ENCODE measurements at places on chromosomes 11 and 22.

DNA sequence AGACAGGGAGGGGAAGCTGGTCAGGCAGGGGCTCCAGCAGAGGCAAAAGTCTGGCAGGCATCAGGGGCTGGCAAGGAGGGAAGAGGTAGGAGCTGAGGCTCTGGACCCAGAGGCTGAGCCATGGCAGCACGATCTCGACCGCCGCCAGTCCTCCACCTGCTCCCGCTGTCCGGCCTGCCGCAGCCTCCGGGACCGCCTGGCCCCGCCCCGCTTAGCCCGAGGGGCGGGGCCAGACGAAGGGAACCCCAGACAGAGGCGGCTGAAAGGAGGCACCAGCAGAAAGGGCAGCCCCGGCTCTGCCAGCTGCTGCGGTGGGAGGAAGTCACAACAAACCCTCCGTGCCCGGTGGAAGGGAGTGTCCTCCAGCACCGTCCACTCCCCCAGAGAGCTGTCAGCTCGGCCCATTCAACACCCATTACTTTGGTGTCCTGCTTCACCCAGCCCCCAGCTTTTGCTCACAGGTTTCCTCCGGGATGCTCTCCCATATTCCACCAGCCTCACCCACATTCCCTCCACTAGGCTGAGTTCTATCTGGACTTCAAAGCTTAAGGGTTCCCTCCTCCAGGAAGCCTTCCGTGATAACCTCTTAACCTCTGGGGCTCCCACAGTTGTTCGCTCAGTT, at the start of gene MFNG:
Gene MFNG (minus strand): TSS at position 161 of the 622 bp plus-strand sequence. CDS start 207 bp downstream, outside the sequence.
- peak; percentile 73 for DNase-seq

- no peak for DNase-seq
Observed at GRCh38 chr11:4125141-4125540, 30.5 kb downstream of the RRM1 start.

- no peak for DNase-seq
Observed at GRCh38 chr11:41609511-41609910, 150.1 kb upstream of the LRRC4C start.

- DNase-seq, result peak; percentile 24
Observed at GRCh38 chr11:124277804-124278203, 21.6 kb downstream of the OR8G5 start.

DNA sequence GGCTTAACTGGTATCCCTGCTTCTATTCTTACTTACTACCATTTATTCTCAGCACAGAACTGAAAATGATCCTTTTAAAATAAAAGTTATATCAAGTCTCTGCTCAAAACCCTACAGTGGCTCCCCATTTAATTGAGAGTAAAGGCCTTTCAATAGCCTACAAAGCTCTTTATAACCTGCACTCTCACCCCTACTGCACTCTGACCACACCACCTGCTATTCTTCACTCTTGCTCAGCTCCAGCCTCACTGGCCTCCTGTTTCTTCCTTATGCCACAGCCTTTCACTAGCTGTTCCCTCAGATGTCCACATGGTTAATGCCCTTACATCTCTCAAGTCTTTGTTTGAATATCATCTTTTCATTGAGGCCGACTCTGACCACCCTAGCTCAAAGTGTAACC, 40.9 kb upstream of the PPP2R1B start:
- DNase-seq, result no peak

DNA sequence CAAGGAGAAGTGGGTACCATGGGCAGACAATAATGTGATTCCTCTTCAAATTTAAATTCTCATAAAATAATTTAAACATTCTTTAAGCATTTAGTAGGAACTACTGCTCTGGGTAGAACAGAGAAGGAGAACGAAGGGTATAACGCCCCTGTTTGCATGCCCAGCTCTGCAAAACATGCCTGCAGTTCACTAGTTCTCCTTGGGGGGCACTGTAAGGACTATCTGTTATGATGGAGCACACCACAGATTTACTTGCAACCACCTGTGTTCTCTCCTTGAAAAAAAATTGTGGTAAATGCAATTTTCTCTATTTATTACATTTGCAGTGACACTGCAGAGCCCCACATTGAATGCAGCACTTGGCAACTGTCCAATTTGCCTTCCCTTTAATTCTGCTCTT, 100.3 kb downstream of the GUCY1A2 start:
- peak; percentile 4 for DNase-seq

GRCh38 chr11:93694109-93694508, 32.6 kb downstream of the CEP295 start:
- no peak for DNase-seq

- peak; percentile 72 for DNase-seq
Observed at GRCh38 chr11:84719935-84720577, 907.1 kb downstream of the DLG2 start.

- DNase-seq, result peak; percentile 62
Observed at GRCh38 chr22:29772170-29772641, 5.0 kb downstream of the UQCR10 start.

GRCh38 chr22:49904040-49904369, 14.2 kb downstream of the ALG12 start:
- DNase-seq, result no peak

Data from ELF-1 (cell line).